GM04504 (cell line): ENCODE measurements at places on chromosomes 6 and 20.

DNA sequence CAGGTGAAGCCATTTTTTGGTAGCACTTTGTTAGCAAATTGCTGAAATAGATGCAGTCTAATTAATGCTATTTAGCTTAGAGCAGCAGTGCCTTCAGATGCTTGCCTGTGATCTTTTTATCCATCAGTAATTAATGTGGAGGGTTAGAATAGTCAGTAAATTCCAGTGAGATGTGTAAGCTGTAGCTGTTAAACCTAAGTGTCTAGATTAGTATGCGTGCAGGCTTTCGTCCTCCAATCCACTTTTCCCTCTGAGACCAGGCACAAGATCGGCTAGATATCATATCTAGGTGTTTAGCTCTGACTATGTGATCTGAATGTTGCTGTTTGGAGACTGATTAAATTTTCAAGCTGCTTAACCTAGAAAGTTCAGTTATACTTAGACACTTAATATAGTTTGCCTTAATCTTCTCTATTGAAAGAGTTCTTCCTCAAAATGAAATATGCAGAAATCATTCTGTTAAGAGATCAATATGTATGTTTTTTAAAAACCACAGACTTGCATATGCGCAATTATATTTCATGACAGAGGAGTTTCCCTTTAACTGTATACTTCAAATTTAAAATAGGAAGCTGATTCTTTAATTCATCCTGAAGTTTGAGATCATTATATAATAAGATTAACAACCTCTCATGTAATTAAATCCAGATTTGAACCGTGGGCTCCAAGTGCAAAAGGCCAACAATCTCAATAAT, 41.2 kb downstream of the XRN2 start:
- no peak for DNase-seq

- no peak for DNase-seq
These were observed 4.8 kb downstream of the SALL4 start for GRCh38 chr20:51797357-51798025.

DNA sequence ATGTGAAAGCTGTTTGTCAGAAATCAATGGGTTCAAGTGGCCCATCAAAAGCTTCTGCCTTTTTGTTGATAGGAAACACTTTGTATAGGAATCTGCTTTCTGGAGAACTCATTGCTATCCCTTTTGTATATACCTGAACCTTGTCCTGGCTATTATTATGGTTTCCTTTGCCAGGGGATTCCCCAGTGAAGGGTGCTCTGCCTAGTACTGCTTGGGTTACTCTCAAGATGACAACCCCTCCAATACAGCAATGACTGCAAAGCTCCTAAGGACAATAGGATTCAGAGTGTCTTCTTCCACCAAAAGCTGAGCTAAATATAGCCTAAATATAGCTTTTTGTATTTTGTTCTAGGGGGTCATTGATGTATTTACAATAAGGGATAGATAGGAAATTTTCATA, 54.0 kb upstream of the PTPRK start:
- no peak for DNase-seq

DNA sequence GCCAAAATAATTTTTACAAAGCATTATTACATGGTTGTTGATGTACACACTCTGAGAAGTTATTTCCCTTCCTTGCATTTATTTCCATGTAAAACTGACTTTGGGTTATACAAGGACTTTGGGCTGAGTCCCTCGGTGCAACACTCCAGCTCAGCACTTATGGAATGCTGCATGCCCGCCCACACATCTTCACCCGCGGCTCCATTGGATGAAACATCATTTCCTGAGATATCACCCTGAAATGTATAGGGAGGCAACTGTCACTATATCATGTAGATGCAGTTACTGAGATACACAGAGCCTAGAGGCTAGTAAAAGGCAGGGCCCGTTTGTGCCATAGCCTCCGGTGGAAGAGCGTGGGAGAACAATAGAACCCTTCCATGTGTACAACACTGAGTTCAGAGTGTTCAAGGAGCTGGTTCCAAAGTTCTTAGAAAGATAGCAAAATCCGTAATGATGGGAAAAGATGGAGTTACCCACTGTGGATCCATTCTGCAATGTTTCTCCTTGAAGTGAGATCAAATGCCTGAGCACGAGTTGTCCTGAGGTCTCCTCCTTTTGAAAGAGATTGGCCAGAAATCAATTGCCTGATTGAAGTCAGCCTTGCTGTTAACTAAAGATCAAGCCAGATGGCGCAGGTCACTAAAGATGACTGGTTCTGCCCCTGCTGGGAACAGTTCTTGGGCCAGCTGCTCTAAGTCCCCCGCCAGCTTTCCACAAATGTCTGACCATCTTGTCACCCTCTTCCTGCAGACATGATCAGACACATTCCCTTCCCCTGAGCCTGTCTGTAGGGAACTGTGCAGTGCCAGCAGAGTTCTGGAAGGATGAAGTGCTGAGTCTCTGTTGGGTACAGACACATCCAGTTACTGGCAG, 100.9 kb upstream of the IYD start:
- DNase-seq: peak; percentile 48

- no peak for DNase-seq
These were observed 113.1 kb downstream of the SOBP start for GRCh38 chr6:107603006-107603370.

GRCh38 chr6:146928503-146928902, 275.7 kb upstream of the STXBP5 start:
- DNase-seq: no peak

DNA sequence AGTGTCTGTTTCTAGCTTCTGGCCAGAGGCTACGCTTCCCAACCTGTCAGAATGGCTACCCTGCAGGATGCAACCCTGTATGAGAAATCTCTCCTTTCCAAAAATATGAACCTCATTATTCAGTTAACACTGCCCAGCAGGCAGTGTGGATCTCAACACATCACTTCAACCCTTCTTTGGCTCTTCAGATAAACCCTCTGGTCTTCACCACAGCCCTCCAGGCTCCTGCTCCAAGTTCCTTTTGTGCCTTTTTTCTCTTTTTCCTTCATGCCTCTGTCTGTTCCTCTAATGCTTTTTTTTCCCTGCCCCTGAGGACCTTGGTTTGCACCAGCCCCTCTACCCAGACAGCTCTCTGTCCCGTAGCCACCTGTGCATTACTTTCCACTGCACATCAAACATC, 207.4 kb downstream of the MYLK4 start:
- DNase-seq: no peak

- no peak for DNase-seq
These were observed 113.3 kb upstream of the FRMD1 start for GRCh38 chr6:168192195-168192900.

GRCh38 chr6:137764464-137764863, 102.6 kb upstream of the TNFAIP3 start:
- DNase-seq: peak; percentile 69

GRCh38 chr6:125957391-125957693, 772 bp downstream of the HINT3 start:
- no peak for DNase-seq

DNA sequence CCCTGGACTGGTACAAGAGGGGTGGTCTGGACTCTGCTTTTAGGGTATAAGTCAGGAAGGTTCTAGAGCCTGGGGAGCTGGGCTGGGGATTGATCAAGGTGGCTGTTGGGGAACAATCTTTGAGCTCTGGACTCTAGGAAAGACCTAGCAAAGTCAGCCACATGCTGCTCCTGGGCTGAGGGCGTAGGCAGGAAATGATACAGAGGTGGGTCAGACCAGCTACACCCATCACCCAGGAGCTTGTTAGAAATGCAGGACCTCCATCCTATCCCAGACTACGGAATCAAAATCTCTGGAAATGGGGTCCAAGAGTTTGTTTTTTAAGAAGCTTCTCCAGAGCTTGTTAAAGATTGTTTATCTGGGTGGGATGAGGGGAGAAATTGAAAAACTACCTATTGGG, 9.4 kb downstream of the ADTRP start:
- no peak for DNase-seq

GRCh38 chr6:169142538-169142844, 111.2 kb downstream of the THBS2 start:
- DNase-seq: no peak

DNA sequence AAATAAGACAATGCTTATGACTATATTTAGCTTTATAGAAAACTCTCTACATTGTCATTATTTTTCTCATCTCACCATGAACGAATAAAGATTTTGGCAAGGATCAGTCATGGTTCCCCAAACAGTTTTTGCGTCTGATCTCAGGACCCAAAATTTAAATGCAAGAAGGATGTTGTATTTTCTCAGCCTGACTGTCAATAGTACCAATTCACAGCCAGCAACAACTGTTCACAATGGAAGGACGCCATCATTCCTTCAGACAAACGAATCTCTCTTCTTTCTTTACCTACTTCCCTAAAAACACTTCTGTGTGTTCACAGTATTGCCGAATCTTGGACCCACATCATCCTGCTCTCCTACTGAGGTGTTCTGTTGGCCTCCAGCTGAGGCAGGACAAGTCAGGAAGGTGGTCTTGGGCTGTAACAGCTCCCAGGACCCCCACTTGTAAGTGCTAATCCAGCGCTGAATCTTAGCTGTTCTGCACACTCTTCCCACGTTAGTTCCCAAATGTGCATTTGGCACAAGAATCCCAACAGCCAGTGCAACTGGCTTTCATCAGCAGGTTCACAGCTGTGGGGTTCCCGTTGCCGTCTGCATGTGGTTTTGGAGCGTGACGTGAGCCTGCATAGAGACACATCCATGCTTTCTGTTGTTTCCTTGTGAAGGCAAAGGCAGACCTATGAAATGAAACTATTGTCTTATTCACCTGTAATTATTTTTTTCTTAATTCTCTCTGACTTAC, 600.0 kb downstream of the QKI start:
- DNase-seq: no peak

DNA sequence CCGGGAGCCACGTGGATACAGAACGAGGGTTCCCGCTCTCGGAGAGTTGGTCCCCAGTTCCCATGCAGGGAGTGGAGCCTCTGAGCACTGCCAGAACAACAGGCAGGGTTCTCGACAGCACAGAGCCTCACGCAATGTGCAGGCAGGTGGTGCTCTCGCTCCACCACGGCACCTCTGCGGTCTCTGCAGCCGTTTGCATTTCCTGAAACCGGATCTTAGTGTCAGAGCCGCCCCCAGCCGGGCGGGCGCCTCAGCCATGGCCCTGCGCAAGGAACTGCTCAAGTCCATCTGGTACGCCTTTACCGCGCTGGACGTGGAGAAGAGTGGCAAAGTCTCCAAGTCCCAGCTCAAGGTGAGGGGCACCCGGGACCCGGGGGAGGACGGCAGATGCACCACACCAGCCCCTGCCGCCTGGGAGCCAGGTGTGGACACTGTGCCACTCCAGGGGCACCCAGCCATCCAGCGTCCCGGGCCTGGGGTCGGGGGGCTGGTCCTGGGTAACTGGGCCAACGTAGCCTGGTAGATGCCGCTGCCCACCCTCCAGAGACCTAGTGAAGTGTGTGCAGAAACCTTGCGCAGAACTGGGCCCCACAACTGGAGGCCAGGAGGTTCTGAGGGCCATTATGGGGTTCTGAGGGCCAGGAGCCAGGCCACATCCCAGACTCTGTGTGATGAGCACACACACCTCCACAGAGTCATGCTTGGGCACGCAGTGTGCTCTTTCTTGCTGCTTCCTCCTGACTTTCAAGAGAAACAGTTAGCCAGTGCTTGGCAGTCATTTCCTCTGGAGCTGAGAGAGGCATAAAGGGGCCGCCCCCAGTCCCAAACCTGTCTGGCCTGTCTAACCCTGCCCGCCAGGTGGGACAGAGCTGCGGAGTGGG, at the start of gene DEF6:
DEF6 (plus strand) TSS at position 218 of the 881 bp plus-strand sequence; CDS start at position 257, 39 bp downstream.
- DNase-seq: peak; percentile 32

DNA sequence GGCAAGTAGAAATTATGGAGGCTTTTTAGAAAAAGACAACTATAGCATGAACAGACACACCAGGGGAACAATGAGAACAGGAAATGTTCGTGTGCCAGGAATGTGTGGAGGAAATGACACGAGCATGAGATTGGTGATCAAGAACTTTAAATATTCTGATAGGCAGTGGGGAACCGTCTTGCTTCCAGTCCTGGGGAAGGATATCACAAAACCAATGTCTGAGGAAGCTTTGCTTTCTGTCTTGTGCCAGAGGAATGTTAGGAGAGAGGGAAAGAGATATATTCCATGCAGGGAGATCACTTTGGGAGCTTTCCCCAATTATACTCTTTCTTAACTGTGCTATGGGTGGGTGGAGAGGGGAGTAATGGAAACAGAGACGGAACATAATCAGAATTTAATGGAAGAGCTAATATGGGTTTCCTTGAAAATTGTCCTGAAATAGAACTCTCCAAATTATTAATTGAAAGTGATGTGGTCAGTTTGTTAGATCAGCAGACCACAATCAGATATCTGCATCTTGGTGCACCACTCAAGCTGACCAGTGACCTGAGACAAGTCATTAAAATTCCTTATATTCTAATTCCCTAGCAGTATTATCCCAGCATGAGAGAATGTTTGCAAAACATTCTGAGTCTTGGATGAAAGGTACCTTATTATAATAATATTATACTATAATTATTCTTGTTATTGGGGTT, 178.2 kb downstream of the SOX4 start:
- no peak for DNase-seq

GRCh38 chr6:167797476-167798265, 29.0 kb upstream of the AFDN start:
- DNase-seq: no peak

DNA sequence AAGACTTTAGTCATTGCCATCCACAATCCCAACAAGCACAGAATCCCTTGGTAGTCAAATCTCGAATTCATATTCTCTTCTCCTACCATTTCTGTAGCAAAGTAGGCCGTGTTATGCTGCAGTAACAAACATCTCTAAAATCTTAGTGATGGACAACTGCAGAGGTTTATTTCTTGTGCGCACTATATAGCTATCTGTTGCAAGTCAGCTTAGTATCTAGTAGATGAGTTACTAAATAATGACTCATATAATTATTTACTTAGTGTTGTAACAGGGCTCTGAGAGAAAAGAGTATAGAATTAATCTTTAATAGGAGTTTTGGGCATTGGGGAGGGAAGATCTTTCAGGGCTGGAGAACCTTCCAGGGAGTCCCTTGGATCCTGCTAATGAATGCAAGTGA, 73.3 kb downstream of the CAP2 start:
- DNase-seq: no peak

GRCh38 chr20:25529295-25529951, 55.9 kb downstream of the NINL start:
- DNase-seq: no peak

DNA sequence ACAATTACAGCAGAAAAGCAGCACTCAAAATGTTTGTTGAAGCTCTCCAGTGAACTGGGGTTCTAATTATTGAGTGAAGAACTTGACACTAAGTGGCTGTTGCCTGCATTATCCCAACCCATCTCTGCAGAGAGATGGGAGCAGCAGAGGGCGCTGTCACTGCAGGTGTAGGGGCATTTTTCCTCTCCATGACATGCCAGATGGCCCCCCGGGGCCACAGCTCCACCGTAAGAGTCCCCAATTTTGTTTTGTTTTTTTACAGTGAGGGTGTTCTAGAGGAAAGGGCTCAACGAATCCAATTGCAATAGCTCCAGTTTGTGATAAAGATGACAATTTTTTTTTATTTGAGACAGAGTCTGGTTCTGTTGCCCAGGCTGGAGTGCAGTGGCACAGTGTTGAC, 1.9 kb upstream of the FUCA2 start:
- no peak for DNase-seq

DNA sequence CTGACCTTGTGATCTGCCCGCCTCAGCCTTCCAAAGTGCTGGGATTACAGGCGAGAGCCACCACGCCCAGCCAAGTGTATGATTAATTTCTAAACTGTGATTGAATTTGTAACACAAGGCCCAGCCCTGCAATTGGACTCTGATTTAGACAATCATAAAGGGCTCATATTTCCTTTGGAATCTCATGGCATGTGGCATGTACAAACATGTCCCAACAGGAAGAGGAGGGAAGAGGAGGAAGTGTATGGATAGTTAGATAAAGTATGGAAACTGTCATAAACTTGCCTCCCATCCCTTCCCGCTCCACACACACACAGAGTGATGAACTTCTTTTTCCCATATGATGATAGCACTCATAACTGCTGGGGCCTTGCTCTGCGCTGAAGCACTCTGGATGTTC, 27.2 kb upstream of the QKI start:
- no peak for DNase-seq

- DNase-seq: no peak
These were observed 1128.4 kb upstream of the MAP3K7 start for GRCh38 chr6:91715171-91715805.
